NCI-H446 (cell line): ENCODE measurements at places on chromosomes 11 and 22.

DNA sequence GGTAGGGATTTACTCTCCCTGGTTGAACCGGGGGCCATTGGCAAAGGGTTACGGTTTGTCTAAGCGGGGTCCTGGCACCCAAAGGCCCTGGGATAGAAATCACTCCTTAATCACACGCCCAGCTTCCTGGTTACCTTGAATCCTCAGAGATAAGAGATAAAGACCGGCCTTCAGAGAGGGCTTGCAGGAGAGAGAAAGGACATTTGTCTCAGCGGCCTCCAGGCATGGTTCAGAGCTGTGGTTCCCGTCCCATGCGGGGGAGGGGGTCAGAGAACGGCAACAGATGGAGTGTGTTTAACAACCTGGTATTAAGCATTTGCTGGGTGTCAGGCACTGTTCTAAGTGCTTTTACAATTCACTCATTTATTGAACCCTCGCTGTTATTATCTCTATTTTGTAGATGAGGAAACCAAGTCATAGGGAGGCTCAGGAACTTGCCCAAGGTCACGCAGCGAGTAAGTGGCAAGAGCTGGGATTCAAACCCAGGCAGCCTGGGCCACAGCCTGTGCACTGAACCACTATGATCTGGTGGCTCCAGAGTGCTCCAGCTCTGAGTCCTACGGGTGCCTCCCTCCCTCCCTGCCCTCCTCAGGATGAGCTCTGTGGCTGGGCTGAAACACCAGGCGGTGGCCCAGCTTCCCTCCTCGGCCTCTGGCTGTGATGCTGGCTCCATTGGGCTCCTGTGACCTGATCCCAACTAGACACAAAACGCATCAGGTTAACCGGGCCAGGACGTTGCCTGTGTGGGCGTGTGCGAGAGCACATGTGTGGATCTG, 18.6 kb downstream of the LRRC10B start:
- DNase-seq = no peak

DNA sequence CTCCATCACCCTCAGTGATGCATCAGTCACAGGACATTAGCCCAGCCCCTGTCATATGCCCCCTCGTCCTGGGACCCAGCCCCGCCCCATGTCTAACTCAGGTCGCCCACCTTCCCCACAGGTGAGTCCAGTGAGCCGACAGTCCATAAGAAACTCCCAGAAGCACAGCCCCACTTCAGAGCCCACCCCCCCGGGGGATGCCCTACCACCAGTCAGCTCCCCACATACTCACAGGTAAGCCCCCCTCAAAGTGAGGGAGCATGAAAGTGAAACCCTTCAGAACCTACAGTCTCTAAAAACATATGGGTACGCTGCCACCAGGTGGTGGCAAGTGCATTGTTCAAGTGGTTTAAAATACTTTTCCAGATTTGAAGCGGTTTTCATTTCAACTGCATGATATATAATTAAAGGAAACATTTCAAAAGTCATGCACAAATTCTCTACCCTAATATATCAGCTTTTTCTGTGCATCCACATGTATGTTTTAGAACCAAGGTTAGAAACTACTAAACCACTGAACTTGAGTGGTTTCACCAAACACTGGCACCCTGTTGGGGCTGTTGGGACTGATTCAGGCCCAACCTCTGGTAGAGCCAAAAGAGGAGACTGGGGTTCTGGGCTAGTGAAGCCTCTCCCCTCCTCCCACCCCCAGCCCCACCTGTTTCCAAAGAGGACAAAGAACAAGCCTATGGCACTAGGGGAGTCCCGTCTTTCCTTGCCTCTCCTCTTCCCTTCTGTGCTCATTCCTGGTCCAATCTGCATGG, 17.3 kb downstream of the EPS8L2 start:
- DNase-seq = no peak

GRCh38 chr11:78925387-78925786, 350.7 kb upstream of the NARS2 start:
- no peak for DNase-seq

- no peak for DNase-seq
Observed at GRCh38 chr11:117629146-117629545, 167.9 kb downstream of the DSCAML1 start.

GRCh38 chr11:45549257-45549656, 116.2 kb downstream of the CHST1 start:
- DNase-seq = no peak
